ENCODE measurements at places on chromosomes 1 and 21.

GRCh38 chr1:69401879-69402278 is 165.8 kb upstream of the LRRC7 start:
- H3K4me1 ChIP-seq = no peaks in the 10 kb centered on the region
- H3K27me3 ChIP-seq = no peaks in the 10 kb centered on the region
- no peak overlapping the region for H3K27ac ChIP-seq
- DNase-seq = peak; percentile 6

- DNase-seq = no peak
- H3K27me3 ChIP-seq = no peaks in the 10 kb centered on the region
- no peak overlapping the region for H3K27ac ChIP-seq
- H3K4me3 ChIP-seq = no peak overlapping the region
These were observed 38.0 kb upstream of the KCTD3 start for GRCh38 chr1:215529111-215529510.

GRCh38 chr1:90501281-90501680 is 215.8 kb downstream of the BARHL2 start:
- H3K36me3 ChIP-seq = no peaks in the 10 kb centered on the region
- H3K4me3 ChIP-seq = no peak overlapping the region
- H3K27me3 ChIP-seq = no peaks in the 10 kb centered on the region
- H3K4me1 ChIP-seq = no peaks in the 10 kb centered on the region

GRCh38 chr1:90387805-90388204 is 329.3 kb downstream of the BARHL2 start:
- H3K4me3 ChIP-seq = no peak overlapping the region
- no peak for DNase-seq
- peak overlapping the region; percentile 64 for H3K27ac ChIP-seq
- no peaks in the 10 kb centered on the region for H3K36me3 ChIP-seq
- H3K4me1 ChIP-seq = peaks cover 22% of the 10 kb centered on the region
- no peaks in the 10 kb centered on the region for H3K27me3 ChIP-seq

- H3K36me3 ChIP-seq = no peaks in the 10 kb centered on the region
- no peaks in the 10 kb centered on the region for H3K27me3 ChIP-seq
- peaks cover 24% of the 10 kb centered on the region for H3K4me1 ChIP-seq
- no peak for DNase-seq
- no peak overlapping the region for H3K4me3 ChIP-seq
These were observed 209.2 kb upstream of the PTGFR start for GRCh38 chr1:78281580-78281979.

- no peaks in the 10 kb centered on the region for H3K4me1 ChIP-seq
- no peaks in the 10 kb centered on the region for H3K36me3 ChIP-seq
- no peak overlapping the region for H3K27ac ChIP-seq
- H3K27me3 ChIP-seq = no peaks in the 10 kb centered on the region
- H3K4me3 ChIP-seq = no peak overlapping the region
These were observed 171.0 kb downstream of the VAV3 start for GRCh38 chr1:107793896-107794453.

DNA sequence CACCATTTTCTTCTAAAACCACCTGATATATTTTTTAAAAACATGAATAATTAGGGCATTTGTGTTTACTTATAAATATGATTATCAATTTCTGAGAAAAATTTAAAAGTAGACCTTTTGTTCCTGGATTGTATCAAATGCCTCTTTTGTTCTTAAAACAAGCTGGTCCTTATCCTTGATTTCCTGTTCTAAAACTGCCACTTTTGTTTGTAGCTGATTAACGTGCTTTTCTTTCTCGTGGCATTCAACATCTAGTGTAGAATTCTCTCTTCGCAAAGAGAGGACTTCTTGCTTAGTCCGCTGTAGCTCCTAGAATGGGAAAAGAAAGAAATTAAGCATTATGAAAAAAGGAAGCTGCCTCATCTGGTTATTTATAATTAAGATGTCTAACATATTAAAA is 25.0 kb downstream of the SASS6 start:
- H3K4me1 ChIP-seq = no peaks in the 10 kb centered on the region
- no peak overlapping the region for H3K4me3 ChIP-seq
- H3K27me3 ChIP-seq = no peaks in the 10 kb centered on the region
- H3K36me3 ChIP-seq = peaks cover 3% of the 10 kb centered on the region

DNA sequence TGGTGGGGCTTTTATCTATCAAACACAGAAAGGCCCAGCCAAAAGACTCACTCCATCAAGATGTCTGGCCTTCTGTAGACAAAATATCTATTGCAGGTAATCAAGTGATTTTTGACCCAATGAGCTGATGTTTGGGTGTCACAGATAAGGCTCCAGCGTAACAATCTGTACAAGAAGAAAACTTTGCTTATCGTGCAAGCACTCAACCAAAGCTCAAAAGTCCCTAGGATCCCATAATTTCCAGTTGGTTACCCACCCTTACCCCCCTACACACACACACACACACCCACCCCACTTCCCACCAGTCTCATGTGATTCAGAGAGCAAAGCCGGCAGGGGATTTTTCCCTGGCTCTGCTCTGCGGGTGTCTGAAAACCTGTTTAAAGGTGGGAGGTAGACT is 5.8 kb downstream of the ITPKB start:
- no peaks in the 10 kb centered on the region for H3K36me3 ChIP-seq
- no peak for DNase-seq
- H3K4me1 ChIP-seq = peaks cover 6% of the 10 kb centered on the region
- H3K4me3 ChIP-seq = no peak overlapping the region
- no peak overlapping the region for H3K27ac ChIP-seq
